Adipocyte (in vitro differentiated cells): ENCODE measurements at places on chromosomes 7 and 10.

- no peak for DNase-seq
Observed at GRCh38 chr7:676246-676971, 50.1 kb upstream of the DNAAF5 start.

- DNase-seq: no peak
Observed at GRCh38 chr7:25712500-25712899, 439.5 kb upstream of the NFE2L3 start.

DNA sequence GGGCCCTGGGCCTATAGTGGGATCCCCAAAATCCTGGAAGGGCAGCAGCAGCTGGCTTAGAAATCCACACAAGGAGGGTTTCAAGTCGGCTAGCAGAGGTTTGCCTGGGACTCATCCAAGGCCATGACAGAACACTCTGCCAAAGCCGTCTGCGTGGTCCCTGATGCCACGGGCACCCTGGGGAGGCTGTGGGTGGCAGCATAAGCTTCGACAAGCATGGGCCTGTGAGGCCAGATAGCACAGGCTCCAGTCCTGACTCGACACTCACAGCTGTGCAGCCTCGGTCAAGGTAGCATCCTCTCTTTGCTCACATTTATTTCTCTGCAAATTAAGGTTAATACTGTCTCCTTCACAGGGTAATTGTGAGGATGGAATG, 138.3 kb downstream of the JCAD start:
- DNase-seq: no peak

DNA sequence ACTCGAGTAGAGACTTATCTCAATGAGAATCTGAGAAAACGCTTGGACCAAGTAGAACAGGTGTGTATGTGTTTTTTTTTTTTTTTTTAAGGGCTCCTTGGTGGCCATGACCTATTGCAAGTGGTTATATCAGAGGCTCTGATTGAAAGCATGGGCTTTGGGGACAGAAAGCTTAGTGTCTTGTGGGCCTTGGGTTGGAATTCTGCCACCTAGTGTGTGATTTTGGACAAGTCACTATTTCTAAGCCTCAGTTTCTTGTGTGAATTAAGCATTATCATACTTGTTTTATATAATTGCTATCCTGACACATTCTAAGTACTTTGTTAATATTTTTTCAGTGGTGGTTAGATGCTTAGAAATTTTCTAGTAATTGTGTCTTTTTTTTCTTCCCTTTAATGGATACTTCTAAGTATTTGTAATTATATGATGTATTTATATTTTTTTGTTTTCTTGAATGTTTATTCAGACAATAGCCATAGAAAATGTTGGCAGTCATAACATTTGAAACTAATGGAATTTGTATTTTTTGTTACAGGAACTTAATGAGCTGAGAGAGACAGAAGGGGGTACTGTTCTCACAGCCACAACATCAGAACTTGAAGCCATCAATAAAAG, 33.1 kb downstream of the SMC3 start:
- peak; percentile 74 for DNase-seq

- no peak for DNase-seq
Observed at GRCh38 chr10:6162589-6163356, 40.0 kb upstream of the PFKFB3 start.

GRCh38 chr7:121570365-121570764, 174.3 kb upstream of the FAM3C start:
- DNase-seq: no peak

DNA sequence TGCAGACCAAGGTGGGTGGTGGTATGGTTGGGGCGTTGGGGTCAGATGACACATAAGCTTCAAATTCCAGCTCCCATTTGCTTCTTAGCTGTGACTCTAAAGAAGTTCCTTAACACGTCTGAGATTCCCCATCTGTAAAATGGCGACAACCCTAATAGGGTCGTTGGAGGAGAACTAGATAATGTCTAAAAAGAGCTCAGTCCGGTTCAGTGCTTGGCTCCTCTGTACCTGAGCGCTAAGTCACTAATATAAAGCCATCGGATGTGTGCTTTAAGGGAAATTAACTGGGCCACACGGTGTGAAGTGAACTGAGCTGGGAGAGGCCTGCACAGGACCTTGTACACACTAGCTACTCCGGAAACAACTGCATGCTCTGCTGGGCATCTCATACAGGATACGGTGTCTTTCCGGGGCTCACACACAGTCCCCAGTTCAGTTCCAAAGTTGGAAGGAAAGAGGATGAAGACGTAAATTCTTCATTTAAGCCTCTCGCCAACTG, 476 bp upstream of the ZFYVE27 start:
- DNase-seq: no peak

DNA sequence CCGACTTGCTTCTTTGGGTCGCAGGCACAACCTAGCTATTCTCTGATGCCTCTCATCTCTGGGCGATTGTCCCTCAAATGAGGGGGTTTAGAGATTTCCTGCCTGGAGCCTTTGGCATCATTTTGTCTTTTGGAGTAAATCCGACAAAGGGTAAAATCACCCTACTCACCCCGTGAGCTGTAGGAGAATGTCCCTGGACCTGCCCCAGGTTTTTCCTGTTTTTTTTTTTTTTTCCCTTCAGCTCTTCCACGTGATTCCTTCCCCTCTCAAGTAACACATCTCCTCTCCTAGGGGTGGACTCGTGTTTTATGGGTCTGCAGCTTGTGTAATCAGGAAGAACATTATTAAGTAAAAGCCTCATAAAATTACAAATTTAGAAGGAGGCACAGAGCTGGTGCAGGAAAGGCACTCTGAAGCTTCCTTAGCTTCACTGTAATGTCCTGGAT, 128.4 kb upstream of the ZNF746 start:
- DNase-seq: no peak

DNA sequence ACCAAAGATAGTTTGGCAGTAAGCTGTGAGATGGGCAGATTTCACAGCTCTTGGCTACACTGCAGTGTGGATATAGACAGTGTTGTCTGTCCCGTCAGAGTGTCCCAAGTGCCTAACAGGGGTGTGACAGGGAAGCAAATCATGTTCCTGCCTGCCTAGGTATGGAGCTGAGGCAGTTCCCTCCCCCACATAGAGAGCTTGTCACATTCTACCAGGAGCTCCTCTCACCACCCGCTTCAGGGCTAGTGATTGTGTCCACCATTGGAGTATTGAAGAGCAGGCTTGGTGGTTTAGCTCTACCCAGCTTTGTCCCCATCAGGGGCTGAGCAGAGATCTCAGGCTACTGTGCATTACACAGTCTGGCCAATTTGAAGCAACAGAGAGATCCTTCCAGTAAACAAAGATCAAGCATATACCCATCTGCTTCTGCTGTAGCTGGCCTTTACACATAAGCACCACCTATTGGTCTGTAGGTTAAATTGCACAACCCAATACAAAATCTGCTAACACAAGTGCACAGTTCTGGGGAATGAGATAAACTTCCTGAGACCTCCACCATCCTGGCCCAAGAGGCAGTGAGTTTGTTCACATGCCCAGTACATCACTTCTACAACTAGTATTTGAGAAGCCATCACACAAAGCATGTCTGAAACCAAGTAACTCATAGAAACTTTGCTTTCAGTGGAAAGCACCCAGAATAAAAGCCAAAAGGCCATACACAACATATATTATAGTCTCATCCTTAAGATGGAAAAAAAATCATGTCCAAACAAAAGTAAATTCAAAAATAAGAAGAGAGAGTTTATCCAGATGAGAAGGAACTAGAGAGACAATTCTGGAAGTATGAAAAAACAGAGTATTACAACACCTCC, 67.3 kb downstream of the GLCCI1 start:
- DNase-seq: peak; percentile 16

DNA sequence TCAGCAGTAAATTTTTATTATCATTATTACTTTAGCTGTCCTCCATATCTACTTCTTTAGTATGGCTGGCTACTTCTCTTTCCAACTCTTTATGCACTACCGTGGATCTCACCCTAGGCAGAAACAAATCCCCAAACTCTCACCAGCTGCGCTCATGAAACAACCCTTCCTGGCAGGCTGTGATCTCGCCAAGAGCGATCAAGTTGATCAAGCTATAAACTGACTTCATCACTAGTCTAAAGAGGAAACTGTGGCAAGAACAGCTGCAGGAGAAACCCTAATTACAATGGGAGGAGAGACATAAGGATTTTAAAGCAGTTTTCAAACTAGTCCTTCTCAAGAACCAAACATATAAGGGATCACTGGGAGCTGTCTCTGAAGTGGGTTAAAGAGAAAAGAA, 160.5 kb upstream of the PRSS58 start:
- no peak for DNase-seq

DNA sequence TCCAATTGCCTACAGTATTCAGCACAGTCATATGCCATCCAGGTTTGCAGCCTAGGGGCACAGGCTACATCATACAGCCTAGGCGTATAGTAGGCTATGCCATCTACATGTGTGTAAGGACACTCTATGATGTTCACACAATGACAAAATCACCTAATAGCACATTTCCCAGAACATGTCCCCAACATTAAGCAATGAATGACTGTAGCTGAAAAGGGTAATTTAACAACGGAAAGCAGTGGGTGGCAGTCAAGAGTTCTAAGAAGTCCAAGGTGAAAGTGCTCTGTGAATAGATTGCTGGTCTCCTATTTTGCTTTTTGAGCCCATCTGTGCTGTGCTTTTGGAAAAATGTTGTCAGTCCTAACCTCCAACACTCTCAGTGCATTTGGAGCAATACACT, 162.6 kb downstream of the KLF6 start:
- no peak for DNase-seq

- DNase-seq: no peak
Observed at GRCh38 chr10:9175200-9175599, 1120.7 kb downstream of the GATA3 start.

DNA sequence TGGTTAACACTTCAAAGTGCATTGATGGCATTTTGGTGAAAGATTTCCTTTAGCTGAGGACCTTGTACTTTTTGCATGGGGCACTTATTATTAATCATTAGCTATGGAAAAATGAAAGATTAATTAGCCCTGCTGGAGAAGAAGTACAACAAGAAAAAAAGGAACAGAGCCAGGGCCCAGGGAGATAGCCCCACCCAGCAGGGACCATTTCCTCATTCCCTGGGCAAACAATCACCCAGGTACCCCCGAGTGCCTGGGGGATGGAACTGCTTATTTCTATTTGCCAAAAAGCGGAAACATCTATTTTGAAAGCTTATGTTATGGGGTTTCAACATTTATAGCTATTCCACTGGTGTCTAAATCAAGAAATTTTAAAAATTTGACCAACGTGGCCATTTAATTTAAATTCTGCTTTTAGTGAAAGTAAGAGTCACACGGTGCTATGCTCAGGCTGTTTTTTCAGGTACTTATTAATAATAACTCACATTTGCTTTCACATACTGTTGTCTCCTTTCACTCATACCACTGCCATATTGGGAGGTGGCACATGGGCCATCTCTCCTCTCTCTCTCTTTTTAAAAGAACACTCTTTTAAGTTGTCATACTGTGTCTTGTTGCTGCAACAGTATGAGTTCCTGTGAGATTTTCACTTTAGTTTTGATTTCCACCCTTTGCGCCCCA, 143.6 kb upstream of the KIF5B start:
- no peak for DNase-seq

- no peak for DNase-seq
Observed at GRCh38 chr7:50327443-50327842, 22.9 kb downstream of the IKZF1 start.

- no peak for DNase-seq
Observed at GRCh38 chr10:71239946-71240795, 27.8 kb downstream of the UNC5B start.

GRCh38 chr10:116170815-116171250, 102.2 kb downstream of the GFRA1 start:
- DNase-seq: peak; percentile 69

- DNase-seq: no peak
Observed at GRCh38 chr10:57785068-57785467, 482.6 kb downstream of the IPMK start.

GRCh38 chr7:37191797-37192196, 256.9 kb downstream of the ELMO1 start:
- no peak for DNase-seq

GRCh38 chr10:131848296-131848695, 52.5 kb upstream of the PPP2R2D start:
- no peak for DNase-seq

- DNase-seq: peak; percentile 43
Observed at GRCh38 chr10:43078986-43079273, 2.1 kb downstream of the RET start.

DNA sequence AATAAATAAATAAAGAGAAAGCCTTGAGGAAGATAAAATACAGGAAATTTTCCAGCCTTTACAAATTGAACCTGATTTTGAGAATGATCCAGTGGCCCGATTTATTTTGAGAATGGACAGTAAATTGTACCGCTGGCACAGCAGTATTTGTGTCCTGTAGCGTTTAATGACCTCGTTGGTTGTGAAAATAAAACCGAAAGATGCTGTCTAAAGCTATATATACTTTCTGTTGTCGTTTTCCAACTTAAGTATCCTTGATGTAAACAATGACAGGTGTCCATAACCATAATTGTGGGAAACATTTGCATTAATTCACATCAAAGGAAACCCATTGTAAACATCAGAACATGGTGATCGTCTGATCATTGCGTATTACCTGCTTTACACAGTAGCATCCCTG, 38.8 kb downstream of the TBXAS1 start:
- DNase-seq: no peak

DNA sequence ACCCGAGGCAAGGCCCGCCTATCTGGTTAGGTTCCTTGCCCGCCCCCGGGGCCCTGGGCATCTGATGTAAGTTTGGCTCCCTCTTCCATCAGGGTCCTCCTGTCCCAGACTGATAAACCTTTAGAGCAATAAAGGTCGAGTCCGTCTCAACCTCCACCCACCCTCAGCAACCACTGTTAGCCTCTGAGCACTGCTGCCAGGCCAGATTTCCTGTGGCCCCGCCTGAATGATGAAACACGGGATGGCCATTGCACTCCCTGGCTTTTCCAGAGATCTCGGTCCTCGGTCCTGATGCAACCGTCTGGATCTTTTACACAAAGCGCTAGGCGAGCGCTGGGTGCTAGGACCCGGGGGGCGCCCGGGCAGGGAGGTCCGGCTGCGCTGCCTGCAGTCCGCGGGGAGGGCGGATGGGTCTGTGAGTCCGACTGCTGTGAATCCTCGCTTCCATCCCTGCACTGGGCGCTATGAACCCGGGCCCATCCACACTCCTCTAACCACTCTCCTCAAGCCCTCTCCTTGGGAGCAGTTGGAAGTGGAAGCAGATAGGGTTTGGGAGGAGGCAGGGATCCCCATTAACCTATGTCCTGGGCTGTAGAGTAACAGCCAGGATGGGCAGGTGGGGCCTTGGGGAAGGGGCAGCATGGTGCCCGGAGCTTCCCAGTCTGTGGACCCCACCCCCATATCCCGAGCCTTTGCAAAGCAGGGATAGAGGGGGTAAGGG, 875 bp upstream of the DDIT4 start:
- DNase-seq: peak; percentile 99

DNA sequence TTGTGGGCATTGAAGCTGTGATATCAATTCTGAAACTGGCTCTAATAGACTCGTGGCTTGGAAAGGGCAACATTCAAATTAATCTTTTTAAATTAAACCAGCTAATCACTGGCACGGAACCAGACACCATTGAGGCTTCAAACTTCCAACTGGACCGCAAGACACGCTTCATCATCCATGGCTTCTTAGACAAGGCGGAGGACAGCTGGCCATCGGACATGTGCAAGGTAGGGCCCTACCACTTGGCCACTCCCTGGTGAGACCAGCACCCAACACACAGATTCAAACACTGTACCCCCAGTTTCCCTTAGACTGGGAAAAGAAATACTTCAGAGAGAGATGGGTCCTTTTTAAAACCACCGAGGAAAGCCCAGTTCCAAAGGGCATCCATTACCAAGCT, 5.1 kb downstream of the PNLIPRP2 start:
- DNase-seq: no peak
